Ureter (tissue), 1 donor: ENCODE measurements at places on chromosomes 11 and 22. TPM values are rescaled to one million over a fixed set of nuclear protein-coding genes. Genes with fewer than 3 reads are reported as not detected.
A peak's percentile ranks its signal among the peaks of the same experiment; 100 is the strongest.

DNA sequence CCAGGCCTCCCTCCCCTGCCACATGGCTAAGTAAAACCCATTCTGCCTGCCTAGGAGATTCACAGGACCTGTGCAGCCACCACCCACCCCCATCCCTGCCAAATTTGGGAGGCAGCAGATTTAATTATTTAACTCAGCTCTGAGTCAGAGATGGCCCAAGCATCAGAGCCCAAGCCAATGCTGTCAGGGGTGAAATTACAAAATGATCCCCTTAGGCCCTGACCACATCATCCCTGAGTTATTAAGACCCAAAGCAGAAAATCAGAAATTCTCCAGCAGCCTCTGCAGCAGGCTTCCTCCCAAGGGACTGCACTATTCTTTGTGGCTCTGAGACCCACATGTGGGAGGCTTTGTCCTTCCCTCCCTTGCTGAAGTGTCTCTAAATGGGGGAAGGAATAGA lies 52.8 kb upstream of the RRAS2 start:
- no peak for DNase-seq

GRCh38 chr22:35470903-35471321 lies 69.7 kb upstream of the RASD2 start:
- no peak for DNase-seq

DNA sequence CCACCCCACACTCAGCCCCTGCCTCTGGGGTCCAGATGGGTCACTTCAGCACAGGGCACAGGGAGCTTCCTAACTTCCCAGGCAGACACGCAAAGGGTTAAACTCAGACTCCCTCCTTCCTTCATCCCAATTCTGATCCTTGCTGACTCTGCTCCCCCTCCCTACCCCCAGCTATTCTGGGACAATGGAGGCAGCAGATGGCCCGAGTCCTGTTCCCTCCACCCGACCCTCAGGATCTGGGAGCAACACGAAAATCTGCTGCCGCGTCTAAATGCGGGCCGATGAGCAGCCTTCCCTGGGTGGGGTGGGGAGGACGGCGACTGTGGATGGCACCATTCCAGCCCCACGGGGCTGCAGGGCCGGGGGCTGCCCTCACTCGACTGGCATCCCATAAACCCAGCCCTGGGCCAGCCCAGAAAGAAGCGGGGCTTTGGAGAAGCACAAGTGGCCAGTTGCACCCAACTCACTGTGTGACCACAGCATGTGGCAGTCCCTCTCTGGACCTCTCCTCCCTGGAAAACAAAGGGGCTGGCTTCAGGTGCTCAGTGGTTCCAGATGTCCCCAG lies 18.7 kb downstream of the MFNG start:
- DNase-seq: no peak

DNA sequence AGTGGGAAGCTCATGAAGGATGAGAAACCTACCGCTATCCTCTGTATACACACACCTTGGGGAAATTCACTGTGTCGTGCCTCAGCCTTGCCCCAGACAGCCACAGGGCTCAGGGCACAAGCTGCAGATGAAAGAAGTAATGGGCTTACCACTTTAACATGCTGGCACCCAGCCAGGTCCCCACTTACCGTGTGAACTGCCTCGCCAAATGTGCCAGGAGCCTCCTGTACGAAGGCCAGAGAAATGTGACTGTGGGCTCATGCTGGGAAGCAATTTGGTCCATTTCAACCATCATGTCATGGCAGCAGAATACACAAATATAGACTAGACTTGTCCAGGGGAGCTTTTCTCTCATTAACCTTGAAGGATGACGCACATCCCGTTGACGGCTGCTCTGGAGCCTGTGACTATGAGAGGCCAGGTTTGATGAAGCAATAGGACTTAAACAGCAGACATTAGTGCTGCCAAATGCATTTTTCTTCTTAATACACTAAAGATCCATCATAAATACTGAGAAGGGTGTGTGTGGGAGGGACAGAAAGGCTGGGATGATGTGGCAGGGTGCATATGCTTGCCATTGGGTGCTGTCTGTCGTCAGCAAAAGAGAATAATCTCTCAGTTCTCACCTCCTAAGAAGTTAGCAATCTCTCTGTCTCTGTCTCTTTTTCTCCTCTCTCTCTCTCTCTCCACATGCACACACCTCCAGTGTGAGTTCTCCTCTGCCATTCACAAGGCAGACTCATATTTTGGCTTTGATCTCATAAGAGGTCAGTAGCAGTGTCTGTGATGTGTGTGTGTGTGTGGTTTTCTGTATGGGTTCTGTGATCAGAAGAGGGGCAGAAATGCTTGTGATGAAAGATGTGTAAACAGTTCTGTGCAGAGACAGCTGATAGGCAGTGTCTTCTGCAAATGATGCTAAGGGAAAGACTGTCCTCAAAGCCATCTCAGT lies 142.4 kb downstream of the KIRREL3 start:
- no peak for DNase-seq

DNA sequence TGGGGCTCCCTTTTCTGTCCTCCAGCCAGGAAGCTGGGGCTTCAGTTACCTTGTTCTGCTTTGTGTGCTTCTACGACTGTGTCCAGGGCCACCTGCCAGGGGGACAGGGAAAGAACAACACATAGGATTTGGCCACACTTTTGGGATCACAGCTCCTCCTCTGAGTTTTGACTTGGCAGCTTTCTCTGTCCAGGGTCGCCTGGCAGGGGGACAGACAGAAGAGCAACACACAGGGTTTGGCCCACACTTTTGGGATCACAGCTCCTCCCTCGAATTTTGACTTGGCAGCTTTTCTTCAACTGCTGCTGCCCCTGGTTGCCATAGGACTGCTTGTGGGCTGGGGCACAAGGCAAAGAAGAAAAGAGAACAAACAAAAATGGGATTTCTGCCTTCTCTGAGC lies 19.1 kb downstream of the INCENP start:
- peak; percentile 42 for DNase-seq

- DNase-seq: no peak
Measured at GRCh38 chr11:75547617-75548058, 14.4 kb upstream of the SERPINH1 start.

GRCh38 chr22:26445577-26446275 lies 16.7 kb downstream of the ASPHD2 start:
- DNase-seq: no peak

GRCh38 chr11:61914471-61915171 lies 2.7 kb downstream of the RAB3IL1 start:
- peak; percentile 42 for DNase-seq

GRCh38 chr11:68081691-68082090 lies 39.5 kb downstream of the CHKA start:
- peak; percentile 68 for DNase-seq

GRCh38 chr11:58629857-58630256 lies 7.4 kb downstream of the CNTF start:
- DNase-seq: no peak

GRCh38 chr11:35787626-35788025 lies 125.1 kb downstream of the TRIM44 start:
- DNase-seq: no peak

DNA sequence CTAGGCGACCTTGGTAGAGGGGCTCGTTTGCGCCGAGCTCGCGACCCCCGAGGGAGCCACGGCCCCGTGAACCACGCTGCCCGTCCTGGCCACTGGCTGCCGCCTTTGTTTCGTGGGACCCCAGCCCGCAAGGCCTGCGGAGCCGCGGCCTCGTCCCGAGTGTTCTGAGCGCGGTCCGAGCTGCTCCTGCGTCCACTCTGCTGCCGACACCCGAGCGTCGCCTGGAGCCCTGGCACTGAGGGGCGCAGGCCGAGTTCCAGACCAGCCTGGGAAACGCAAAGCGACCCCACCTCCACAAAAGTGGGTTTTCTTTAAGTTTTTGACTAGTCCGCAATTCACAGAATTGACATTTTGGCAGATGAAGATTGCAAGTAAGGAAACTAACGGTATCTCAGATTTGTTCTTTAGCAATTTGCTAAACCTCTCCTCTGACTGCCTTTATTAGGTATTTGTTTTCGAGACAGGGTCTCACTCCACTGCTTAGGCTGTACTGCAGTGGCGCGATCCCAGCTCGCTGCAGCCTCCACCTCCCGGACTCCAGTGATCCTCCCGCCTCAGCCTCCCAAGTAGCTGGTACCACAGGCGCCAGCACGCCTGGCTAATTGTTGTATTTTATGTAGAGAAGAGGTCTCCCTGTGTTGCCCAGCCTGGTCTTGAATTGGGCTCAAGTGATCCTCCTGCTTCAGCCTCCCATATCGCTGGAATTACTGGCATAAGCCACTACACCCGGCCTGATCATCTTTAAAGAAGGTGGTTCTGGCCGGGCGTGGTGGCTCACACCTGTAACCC lies 879 bp upstream of the RNH1 start:
- peak; percentile 43 for DNase-seq

GRCh38 chr11:62103986-62104385 lies 19.8 kb upstream of the INCENP start:
- DNase-seq: no peak

DNA sequence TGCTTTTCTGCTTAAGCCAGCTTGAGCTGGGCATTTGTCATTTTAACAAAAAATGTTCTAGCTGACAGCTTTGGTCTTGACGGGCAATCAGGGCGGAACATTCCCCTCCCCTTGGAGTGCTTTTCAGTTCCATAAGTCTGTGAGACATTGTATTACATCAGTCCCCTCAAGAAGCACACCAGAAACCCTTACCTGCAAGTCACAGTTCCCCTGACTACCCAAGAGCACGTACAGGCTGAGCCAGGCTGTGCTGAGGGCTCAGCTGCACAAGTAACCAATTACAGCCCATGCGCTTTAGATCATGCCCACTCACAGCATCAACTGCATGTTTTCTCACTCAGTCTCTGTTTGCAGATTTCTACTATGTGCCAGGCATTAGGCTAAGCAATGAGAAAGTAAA lies 19.1 kb downstream of the HIRA start:
- no peak for DNase-seq

DNA sequence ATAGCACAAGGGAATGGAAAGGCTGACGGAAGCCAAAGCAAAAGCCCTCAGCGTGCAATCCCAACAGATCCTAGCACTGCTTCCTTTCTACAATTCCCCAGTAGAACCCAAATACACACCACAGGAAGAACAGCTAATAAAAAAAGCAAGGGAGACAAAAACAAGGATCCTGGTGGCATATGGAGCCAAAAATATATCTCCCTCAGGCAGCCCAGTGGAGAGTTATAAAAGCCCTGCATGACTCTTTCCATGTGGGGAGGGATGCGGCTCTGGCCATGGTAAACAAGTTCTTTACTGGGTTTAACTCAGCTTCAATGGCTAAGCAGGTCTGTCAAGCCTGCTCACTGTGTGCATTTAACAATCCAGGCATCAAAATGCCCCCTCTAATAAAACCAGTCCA lies 88.1 kb downstream of the PIWIL4 start:
- DNase-seq: no peak

ACR gene
- 1.7 TPM for total RNA-seq

MMP7 gene
- 226 TPM for total RNA-seq

OR2AG1 gene
- total RNA-seq: not detected

OSBPL5 gene
- 84.3 TPM for total RNA-seq

SLC22A25 gene
- not detected for total RNA-seq

CHRDL2 gene
- 3.2 TPM for total RNA-seq

TMA7B gene
- total RNA-seq: 0.47 TPM

RASSF10 gene
- 3.7 TPM for total RNA-seq

OR2D2 gene
- total RNA-seq: 1.0 TPM
